NCI-H1417 treated with DMSO at 0.1 percent for 48 hours (cell line): ENCODE measurements at places on chromosomes 7 and 10.

GRCh38 chr7:98206451-98207330 is 4.5 kb upstream of the BHLHA15 start:
- DNase-seq = no peak

DNA sequence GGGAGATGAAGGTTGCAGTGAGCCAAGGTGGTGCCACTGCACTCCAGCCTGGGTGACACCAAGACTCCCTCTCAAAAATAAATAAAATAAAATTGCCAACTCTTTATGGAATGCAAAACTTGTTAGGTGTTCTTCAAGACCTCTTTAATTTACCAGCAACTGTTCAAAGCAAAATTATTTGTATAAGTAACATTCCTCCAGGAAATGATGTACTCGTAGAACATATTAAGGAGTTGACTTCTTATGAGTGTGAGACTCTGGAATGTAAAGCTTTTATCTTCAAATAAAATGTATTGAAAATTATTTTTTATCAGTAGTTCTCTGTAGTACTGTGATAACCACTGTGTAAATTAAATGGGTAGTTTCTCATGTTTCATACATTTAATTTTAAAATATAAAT is 94.4 kb downstream of the CYP51A1 start:
- DNase-seq = no peak

- DNase-seq = no peak
These were observed 416.7 kb downstream of the ARL4A start for GRCh38 chr7:13104128-13104527.

DNA sequence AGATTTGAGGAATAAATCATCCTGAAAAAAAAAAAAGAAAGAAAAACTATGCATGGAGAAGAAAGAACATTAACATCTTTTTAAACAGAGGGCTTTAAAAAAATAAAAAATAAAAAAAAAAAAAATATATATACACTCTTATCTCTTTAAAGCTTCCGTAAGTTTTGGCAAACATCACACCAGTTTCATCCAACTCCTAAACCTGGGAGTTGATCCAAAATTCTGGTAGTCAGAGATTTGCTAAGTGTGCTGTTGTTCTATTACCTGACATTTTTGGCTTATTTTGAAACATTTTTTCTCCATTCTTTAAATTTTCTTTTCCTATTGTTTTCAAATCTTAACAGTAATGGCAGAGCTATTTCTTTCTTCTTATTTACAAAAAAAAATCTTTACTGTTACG is 273.1 kb downstream of the AGMO start:
- DNase-seq = no peak

DNA sequence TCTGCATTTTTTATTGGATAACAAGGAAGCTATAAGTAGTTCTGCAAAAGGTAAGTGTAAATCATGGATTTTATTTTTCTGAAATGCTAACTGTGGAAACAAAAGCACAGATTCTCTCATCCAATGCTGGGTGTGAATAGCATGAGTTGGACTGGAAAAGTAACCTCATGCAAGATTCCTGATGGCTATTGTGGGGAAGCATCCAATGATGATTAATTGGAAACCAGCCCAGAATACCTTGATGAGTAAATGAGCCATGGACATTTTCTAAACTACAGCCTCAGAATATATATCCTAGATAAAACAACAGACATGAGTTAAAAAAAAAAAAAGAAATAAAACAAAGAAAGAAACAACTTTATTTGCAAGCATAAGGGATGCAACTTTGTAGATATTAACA is 934.6 kb downstream of the CCSER2 start:
- no peak for DNase-seq

DNA sequence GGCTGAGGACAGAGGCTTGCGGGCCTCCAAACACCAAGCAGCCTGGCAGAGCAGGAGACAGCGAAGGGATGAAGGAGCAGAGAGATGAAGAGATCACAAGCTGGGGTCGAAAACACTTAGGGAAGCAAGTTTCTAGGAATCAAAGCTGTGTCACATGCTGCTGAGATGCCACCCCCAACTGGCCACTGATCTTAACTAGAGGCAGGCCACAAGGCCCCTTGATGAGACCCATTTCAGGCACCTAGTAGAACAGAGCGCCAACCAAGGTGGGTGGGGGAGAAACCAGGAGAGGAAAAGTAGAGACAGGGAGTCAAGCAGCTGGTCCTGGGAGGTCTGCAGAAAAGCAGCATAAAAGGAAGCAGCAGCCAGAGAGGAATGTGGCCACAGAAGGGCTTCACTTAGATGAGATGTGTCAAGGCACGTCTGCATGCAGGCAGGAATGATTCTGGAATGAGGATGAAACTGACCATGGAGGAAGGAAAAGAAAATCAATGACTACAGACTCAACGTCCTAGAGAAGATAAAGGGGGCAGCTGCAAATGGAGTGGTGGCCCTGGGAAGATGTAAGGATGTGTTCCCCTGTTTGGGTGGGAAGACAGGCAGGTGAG is 85.0 kb upstream of the DDC start:
- DNase-seq = no peak

GRCh38 chr10:97080051-97080776 is 105.5 kb downstream of the SLIT1 start:
- DNase-seq = no peak

- peak; percentile 37 for DNase-seq
These were observed 581 bp downstream of the PTPRZ1 start for GRCh38 chr7:121873289-121874194.

GRCh38 chr10:77582710-77583115 is 54.9 kb downstream of the KCNMA1 start:
- DNase-seq = no peak

DNA sequence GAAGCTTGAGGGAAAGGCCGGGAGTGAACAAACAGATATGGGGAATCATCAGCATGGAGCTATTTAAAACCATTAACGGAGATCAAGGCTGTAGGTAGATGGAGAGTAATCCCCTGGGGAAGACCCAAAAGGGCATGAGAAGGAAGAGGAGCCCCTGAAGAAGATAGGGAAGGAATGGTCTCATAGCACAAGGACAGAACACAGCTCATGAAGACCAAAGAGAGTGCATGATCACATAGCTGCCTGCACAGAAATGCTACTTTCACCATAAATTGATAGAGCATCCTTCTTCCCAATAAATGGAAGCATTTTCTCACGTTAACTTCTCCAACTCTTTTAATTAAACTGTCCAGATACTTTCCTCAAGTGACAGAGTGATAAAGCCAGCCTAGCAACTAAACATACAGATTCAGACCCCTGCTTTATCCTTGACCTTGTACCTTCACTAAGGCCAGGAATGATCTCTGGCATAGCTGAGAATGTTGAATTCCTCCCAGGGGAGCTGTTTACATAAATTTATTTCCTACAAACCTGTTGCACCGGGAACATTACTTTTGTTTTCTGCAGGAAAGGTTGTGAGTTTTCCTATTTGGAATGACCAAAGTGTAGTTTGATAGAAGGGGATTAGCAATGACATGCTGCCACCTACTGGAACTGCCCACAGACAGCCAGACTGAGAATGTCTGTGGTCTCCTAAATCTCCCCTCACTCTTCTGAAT is 110.8 kb upstream of the LRGUK start:
- DNase-seq = no peak

GRCh38 chr7:28835800-28836199 is 122.3 kb downstream of the TRIL start:
- DNase-seq = no peak

- peak; percentile 65 for DNase-seq
These were observed 109.3 kb downstream of the UBE2H start for GRCh38 chr7:129843365-129843898.

DNA sequence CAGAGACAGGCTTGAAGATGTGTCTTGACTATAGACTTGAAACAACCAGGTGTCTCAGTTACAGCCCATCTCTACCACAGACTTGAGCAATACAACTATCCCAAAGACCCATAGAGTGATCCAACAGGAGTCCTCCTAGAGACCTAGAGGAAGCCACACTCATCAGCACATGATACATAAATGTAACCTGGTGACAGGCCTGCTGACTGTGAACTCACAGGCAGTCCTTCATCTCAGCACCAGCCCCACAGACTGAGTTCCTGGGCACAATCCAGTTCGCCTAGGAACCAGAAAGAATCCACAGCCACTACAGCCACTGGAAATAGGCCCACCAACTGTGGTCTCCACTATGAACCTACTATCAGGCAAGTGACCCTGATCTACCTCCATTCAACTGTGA is 121.3 kb downstream of the MACC1 start:
- DNase-seq = no peak

DNA sequence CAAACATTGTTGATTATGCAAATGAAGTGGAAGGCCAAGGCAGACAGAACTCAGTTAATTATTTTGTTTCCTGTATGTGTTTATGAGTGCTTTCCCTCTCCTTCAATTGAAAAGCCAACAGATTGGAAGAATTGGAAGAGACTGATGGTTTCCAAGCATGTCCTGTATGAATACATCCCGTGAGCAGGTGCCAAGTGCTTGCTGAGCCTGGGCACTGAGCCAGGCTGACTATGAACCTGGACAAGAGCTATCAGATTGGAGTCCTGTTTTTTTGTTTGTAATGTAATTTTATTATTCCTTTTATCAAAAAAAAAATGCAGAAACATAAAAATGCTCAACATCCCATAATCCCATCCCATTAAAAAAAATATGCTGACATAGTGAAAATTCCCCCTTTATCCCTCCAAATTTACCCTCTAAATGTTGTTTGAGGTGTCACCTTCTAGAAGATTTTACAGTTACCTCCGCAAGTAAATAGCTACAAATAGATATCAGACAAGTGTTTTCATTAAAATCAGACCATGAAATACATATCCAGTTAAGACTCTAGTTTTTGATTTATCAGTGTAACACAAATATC is 449.5 kb downstream of the GRID1 start:
- DNase-seq = peak; percentile 56

DNA sequence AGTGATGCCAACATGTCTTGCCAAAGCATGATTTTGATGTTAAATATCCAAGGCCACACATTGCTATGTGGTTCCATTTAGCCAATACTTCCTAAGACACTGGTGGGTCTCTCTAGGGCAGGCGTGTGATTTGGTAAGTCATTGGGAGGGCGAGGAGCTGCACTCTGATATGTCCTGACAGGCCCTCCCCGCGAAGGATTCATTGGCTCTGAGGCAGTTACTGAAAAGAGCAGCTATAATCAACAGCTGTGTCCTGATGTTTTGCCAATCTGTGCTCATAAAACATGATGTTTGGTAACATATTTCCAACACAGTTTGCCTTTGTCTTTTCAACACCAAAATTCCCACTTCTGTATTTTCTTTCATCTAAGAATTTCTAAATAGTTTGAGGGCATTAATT is 646.7 kb downstream of the PARD3 start:
- no peak for DNase-seq
